Stimulated activated CD4-positive, alpha-beta T cell treated with anti-CD3 and anti-CD28 coated beads, Interleukin-1b, Interleukin-23, amount 100 ng/mL, for 1 hour (primary cell): ENCODE measurements at places on chromosomes 2 and 18.

DNA sequence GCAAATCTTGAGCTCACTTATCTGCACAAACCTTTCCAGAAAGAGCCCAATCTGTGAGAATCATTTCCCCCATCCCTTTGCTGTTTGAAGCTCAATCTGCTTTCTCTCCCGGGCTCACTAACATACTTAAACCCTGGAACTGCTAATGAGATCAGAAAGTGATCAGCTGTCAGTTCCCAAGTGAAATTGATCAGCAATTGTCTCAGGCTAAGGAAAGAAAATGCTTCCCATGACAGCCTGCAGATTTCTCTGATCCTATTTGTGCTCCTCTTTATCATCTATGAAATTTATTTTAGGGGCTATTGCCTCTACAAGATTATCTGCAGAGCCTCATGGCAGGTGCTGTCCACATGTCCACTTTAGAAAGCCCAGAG, 239.0 kb upstream of the CXCR4 start:
- DNase-seq = no peak

GRCh38 chr2:38260469-38260868, 116.6 kb downstream of the ATL2 start:
- no peak for DNase-seq

GRCh38 chr2:222792001-222792611, 68.7 kb upstream of the ACSL3 start:
- DNase-seq = no peak

- DNase-seq = no peak
Measured at GRCh38 chr18:37564711-37565100, 892 bp downstream of the CELF4 start.

DNA sequence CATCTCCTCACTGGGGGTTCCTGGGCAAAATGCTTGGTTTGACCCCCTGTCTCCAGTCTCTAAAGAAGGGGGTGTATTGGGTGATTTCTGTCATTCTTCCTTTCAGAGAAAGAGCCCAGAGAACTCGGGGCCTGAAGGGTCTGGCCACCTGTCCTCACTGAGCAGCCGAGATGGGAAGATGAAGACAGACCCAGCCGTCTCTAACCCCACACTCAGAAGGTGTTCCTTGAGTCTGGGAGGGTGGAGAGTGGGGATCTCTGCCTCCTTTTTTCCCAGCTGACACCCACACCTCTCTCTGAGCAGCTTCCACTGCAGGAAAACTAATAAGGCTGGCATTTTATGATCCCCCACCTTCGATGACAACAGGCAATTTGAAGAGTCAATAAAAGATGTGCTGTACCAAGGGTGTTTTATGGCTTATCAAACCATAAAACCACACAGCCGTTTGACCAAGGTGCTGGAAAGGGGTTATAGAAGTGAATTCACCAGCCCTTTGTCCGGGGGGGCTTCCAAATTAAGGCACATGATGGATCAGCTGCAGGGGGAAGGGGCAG, 213.8 kb downstream of the SMAD2 start:
- no peak for DNase-seq

GRCh38 chr2:209911486-209911885, 91.0 kb upstream of the RPE start:
- no peak for DNase-seq

DNA sequence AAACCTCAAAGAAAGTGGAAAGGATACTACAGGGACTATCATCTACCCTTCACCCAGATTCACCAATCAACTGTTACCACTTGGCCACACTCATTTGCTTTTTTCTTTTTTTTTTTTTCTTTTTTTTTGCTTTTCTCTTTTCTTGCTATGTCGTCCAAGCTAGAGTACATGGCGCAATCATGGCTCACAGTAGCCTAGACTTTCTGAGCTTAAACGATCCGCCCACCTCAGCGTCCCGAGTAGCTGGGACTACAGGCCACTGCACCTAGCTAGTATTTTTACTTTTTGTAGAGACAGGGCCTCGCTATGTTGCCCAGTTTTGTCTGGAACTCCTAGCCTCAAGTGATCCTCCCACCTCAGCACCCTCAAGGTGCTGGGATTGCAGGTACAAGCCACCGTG, 24.0 kb downstream of the BIN1 start:
- DNase-seq = no peak

DNA sequence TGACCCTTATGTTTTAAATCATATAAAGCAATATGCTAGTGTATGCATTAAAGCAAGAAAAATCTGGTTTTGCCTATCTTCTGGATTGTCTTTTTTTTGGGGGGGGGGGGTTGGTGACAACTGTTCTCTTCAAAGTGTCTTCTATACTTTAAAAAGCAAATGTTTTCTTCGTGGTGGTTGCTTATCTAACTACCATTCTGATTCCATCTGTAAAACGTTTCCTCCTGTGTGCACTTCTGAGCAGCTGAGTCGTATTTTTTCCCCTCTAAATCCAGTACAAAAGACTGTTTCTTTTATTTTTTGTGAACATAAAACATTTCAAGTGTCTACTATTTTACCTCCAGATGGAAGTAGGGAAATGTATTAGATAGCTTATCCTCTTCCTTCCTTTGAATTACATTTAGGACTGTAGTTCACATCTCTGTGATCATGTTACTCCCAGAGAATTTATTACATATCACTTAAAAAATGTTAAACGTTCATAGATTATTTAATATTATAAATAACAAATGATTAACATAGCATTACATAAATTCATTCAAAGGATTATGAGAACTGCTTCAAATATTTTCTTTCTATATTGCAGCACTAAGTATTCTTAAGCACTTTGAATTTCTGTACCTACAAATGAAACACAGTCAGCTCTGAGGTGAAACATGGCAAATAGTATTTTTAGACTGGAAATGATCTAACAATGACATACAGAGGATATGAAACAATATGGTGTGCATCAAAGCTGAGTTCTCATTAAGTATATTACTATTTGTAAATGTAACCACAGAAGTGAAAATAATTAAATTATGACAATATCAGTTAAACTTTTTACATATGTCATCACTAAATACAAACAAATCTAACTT, 56.4 kb downstream of the SCN3A start:
- no peak for DNase-seq

DNA sequence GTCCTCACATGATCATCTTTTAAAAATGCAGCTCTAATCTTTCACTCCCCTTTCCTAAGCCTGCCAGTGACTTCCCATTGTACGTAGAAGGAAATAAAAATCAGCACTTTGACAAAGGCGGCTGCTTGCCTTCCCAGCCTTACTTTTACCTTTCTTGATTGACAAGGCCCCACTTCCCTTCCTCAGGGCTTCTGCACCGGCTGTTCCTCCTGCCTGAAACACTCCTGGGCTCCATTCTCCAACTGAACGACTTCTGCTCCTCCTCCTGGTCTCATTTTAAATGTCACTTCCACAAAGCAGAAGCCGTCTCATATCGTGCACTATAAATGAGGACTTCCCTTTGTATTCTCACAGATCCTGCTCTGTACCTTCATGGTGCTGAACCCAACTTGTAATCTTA, 56.1 kb downstream of the OSBPL6 start:
- no peak for DNase-seq

DNA sequence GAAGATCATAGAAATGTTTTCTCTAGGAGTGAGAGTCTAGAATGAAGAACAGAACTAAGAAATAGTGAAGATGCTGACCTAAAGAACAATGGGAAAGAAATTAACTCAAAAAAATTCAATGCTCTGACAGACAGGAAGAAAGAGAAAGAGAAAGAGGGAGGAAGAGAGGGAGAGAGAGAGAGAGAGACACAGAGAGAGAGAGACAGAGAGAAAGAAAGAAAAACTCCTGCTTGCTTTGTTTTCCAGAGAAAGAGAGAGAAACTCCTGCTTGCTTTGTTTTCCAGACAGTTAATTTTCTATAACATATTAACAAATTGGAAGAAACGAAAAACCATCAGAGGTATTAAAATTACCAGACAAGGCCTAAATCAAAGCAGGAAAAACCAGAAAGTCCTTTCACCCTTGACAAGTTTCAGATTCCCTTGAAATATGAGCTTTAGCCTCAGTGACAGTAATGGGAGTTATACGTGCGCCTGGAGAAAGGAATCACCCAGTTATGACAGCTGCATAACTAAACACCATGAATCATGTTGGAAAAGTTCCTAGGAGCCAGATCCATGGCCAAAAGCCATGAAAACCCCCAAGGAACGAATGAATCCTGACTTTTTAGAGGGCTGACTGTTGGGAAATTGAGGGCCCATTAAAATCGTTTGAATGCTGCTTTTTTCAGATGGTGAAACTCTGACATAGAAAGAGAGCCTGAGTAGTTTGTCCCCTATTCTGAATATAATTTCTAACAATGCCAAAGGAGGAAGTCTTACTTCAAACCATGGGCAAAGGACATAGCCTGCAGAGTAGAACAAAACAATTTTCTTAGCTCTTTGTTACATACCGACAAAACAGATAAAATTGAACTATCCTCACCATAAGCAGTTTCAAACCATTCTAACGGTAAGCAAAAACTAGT, 228.6 kb upstream of the CHST9 start:
- no peak for DNase-seq

- DNase-seq = no peak
Measured at GRCh38 chr2:3202926-3203325, 174.7 kb downstream of the EIPR1 start.

DNA sequence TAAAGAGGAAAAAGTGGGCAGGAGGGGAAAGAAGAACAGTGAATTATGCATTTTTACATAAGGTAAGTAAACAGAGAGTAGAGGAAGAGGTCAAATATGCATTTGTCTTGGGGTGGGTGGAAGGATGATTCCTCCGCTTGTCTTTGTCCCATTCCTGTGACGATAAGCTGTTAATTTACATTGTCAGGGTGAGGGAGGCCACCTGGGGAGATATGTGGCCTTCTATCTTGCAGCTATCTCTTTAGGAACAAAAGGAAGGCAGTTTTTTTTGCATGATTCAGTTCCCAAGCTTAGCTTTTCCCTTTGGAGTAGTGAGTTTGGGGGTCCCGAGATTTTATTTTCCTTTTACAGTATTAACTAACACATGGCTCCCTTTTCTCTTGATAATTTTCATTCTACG, 2.2 kb upstream of the INPP4A start:
- no peak for DNase-seq

DNA sequence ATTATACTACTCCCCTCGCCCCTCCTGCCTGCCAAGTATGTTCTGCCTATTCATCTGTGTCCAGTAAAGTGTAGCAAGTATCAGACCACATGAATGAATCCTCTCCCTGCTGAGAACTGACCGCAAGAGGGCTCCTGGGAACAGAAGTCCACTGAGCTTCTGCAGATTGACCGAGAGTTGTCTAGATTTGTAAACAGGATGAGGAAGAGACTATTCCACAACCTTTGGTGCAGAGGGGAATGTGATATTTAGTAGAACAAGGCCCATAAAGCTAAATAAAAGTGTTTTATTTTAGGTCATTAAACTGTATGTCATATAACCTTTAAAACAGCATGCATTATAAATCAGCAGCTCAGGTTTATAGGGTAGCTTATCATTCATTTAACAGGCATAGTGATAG, 377.0 kb downstream of the DCC start:
- no peak for DNase-seq

- peak; percentile 65 for DNase-seq
Measured at GRCh38 chr2:37585982-37586621, 85.3 kb downstream of the CDC42EP3 start.

DNA sequence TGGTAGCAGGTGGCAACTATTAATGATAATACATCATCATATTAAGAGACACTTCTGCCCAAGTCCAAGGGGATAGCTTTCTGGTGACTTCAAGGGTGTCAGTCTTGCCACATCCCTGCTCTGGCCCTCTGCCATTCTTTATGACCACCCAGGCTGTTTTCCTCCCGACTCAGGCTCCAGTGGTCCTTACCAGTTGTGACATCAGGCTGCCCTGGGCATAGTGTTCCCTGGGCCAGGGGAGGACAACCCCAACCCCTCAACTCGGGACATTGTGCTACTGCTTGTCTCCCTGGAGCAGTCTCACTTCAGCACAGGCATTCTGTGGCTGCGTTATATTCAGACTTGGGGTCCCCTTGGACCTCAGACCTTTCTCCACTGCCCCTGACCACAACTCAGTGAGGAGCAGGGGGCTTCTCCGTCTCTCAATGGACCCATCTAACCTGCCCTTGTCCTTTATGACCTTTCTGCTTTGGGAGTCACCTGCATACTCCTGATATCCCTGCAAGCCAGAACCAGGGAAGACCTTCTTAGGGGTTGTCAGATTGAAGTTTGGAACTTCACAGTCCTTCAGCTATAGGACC, 12.8 kb downstream of the DNAJB2 start:
- DNase-seq = no peak
